ENCODE measurements at places on chromosomes 7 and 10.

GRCh38 chr10:133365461-133366129, 7.6 kb downstream of the ECHS1 start:
- DNase-seq, result no peak

- DNase-seq, result peak; percentile 31
Observed at GRCh38 chr10:97037365-97038361, 148.1 kb downstream of the SLIT1 start.

DNA sequence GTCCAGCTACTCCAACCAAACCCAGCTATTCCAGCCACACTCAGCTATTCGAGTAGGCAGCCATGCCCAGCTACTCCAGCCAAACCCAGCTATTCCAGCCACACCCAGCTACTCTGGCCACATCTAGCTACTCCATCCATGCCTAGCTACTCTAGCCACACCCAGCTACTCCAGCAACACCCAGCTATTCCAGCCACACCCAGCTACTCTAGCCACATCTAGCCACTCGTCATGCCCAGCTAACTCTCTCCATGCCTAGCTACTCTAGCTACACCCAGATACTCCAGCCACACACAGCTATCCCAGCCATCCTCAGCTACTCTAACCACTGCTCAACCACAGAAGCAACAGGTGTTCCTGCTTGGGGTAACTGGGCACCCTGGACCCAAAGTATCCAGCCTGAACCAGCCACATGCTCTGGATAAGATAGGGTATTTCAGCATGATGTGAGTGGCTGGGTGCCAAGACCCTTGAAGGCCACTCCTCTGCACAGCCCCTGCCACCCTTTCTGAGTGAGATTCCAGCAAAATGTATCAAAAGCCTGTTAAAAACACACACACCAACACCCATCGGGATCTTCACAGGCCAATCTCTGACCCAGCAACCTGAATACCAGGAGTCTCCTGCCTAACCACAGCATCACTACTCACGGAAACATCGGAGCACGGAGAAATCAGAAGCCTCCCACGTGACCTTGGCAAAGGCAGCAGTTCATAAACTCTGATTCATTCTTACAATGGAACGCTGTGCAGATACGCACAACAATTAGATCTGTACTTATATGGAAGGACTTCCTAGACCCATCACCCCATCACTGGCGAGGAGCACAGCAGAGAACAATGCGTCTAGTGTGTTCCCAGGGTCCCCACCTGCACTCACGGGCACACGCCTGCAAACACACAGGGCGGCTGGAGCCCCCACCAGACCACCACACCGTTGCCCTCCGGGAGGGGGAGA, 51.8 kb upstream of the DNAAF5 start:
- DNase-seq, result no peak

DNA sequence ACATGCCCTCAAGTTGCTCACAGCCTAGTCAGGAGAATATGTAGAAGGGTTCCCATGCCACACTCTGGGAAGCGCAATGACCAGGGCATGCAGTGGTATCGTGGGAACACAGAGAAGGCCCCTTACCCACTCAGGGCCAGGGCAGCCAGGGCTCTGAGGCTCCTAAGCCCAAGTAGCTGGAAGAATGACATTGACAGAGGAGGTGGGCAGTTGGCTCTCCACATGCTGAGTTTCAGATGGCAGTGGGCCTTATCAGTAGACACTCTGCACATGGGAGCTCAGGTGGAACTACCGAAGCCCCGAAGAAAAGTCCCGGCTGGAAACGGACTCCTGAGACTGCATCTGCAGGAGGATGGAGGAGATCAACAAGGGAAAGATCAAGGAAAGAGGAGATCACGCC, 15.7 kb upstream of the SVOPL start:
- no peak for DNase-seq

GRCh38 chr10:72258617-72259016, 15.1 kb upstream of the DDIT4 start:
- DNase-seq, result no peak

DNA sequence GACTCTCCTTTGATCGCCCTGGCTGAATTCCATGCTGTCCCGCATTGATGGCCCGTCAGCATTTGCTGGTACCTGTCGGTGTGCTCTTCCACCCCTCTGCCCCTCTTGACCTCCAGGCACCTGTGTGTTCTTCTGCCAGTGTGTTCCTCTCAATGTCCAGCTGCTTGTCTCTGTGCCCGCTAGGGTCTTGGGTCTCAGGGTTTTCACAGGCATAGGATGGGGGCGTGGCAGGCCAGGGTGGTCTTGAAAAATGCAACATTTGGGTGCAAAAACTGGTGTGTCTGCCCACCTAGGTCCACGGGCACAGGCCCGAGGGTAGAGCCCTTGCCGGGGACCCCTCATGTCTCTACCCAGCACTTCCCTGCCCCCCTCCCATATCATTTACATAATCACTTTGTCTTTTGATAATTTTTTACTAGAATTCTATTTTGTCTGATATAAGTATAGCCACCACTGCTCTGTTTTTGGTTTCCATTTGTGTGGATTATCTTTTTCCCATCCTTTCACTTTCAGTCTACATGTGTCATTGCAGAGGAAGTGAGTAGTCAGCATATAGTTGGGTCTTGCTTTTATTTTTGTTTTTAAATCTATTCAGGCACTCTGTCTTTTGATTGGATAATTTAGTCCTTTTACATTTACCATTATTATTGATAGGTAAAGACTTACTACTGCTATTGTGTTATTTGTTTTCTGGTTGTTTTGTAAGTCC, 46.6 kb upstream of the ADRA2A start:
- no peak for DNase-seq

DNA sequence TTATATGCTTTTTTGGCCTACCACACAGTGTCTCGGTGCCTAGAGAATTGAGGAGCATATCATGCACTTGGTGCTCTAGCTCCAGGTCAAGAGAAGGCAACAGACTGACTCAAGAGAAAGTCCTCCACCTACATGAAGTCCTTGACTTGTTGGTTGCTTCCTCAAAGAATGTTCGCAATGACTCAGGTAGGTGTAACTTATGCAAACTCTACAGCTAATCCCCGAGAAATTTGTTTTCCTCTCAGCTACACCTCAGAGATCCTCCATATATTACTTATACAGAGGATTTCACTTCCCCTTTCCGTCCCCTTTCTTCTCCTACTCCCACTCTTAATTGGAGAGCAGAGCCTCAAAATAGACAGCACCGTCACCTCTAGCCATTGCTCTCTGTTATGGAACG, 1013.1 kb downstream of the KCNMA1 start:
- no peak for DNase-seq

DNA sequence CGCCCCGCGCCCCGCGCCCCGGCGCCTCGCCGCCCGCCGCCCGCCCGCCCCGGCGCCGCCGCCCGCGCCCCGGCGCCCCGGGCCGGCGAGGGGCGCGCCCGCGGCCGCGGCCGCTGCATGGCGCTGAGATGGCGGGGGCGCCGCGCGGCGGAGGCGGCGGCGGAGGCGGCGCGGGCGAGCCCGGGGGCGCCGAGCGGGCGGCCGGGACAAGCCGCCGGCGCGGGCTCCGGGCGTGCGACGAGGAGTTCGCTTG, 174 bp downstream of the ADCY1 start:
- no peak for DNase-seq

DNA sequence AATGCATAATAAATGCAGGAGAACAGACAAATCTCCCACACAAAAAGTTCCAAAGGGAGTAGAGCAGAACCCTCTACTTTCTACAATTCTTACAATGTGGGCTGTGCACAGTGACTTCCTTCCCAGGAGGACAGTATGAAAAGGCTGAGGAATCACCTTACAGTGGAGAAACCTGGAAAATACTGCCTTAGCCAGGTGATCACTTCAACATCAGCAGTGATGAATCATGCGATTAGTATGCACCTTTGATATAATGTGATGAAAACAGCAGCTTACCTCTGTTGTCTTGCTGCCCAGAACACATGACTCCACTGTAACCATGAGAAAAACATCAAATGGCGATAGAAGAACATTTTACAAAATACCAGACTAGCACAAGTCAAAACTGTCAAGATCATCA, 329.7 kb upstream of the POM121L12 start:
- DNase-seq, result no peak

DNA sequence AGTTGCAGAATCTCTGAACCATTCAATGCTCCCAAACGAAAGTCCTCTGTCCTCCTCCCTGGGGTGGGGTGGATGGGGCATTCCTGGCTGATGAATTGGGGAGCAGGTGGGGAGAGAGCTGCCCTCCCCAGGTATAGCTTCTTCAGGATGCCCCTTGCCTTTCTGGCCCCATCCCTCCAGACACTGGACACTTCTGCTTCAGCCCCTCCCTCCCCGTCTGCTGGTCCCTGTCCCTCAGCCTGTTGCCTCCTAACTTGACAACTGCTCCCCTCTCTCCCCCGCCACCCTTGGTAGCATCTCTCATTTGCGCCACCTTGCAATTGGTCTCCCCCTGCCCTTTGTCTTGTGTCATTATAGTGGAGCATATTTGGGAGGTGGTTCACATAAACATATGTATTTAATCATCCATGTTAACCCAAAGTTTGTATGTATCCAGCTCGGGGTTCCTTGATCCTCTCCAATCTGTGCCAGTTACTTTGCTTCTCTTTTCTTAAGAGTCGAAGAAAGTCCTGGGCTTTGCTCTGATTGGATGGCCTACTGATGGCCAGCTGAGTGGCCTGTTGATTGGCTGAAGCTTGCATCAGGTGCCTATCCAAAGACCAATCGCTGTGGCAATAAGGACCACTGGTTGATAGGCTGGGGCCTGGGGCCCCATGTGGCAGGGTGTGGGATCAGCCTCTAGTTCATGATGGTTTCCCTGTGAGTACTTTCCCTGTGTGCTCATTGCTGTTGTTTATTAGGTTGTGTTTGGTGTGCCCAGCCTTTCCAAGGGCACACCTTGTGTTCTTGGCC, 4.0 kb upstream of the GCK start:
- DNase-seq, result no peak

DNA sequence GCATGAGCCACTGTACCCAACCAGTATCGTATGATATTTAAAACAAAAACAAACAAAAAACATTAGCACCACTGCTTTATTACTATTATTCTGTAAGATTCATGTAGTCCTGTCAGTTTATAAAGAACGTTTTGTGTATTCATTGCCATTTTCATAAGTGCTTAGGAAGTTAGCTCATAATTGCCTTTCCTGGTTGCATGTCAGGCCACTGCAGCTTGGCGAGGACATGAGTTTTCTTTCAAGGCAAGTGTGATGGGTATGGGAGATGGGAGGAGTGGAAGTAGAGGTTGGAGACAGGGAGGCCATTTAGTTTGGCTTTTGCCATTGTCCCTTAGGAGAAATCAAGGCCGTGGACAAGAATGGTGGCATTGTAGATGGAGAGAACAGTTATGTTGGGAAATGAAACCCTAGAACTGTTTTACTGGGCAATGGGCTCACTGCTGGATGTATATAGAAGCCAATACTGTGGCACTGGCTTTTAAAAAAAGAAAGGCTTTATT, 48.9 kb downstream of the TYW1 start:
- DNase-seq, result no peak

- DNase-seq, result no peak
Observed at GRCh38 chr10:110857265-110858171, 14.2 kb upstream of the PDCD4 start.

DNA sequence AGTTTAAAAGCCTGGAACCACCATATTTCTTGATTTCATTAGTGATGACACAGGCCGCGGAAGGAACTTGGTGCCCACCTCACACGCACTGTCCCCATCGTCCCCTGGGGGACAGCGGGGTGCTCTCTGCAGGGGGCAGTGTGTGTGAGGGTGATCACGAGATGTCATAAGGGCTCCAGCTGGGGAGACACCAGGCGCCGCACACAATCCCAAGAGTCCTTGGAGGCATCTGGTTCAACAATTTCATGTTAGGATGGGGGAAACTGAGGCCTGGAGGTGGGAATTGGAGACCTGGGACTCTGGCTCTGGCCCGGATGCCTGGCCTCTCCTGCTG, 66.4 kb downstream of the ELFN1 start:
- no peak for DNase-seq

DNA sequence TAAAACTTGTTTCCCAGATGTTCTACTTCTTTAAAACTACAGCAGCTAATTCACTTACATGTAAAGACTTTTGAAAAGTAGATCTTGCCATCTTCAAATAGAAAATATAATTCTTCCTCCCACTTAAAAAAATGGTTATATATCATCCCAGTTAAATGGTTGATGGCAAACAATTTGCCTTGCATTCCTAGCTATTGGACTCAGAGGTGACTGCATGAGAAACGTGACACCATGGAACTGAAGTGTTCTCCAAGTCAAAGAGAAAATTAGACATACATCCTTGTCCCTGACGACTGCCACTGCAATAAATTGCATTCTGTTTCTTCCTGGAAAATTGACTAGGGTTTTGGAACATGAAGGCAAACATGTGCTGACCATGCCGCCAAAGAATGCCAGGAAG, 95.0 kb upstream of the POM121L12 start:
- no peak for DNase-seq

- no peak for DNase-seq
Observed at GRCh38 chr10:64867501-64867962, 1346.3 kb downstream of the REEP3 start.

DNA sequence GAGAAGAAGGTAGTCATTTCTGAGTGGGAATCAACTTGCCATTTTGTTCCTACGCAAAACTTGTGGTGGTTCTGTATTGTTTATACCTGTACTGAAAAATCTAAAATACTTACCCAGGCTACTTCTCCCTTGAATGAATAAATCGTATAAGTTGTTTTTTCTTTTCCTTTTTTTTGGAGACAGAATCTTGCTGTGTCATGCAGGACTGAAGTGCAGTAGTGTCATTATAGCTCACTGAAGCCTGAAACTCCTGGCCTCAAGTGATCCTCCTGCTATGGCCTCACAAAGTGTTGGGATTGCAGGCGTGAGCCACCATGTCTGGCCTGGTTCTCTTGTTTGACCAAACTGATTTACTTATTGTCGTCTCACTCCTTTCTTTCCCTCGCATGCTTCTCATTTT, 27.9 kb downstream of the LUC7L2 start:
- no peak for DNase-seq

DNA sequence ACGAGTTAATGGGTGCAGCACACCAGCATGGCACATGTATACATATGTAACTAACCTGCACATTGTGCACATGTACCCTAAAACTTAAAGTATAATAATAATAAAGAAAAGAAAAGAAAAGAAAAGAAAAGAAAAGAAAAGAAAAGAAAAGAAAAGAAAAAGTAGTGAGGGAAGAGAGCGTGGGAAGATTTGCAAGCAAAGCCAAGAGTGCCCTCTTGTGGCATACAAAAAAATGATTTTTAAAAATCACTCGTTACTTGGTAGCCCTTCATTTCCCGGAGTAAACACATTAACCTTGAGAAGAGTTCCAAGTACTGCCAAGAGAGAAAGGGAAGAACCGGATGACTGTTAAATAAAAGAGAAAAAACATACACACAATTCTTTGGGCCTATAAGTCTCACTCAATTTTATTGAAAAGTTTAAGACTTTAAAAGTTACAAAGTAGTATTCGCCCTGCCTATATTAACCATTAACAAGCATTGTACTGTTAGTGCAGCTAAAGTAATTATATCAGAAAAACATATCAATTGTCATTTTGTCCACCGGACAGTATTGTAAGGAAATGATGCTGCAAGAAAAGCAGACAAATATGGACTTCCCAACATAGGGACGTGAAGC, 6.2 kb upstream of the CH25H start:
- peak; percentile 58 for DNase-seq

DNA sequence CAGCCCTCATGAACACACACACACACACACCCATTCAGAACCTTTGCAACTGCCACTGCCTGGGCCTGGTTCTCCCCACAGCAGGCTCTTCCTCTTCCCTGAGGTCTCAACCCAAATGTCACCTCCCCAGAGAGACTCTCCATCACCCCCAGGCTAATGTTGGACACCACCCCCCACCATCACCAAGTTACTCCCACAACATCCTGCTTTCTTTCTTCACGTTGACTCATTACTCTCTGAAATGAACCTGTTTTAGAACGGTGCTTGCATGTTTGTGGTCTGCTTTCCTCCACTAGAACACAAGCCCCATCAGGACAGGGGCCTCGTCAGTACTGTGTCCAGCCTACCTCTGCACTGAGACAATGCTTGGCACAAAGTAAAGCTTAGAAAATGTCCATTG, 16.0 kb downstream of the AFAP1L2 start:
- no peak for DNase-seq

Measured in kidney glomerular epithelial cell (primary cell).